ENCODE measurements at places on chromosomes 2 and 18.

- DNase-seq, result no peak
These were observed 126.9 kb downstream of the RPIA start for GRCh38 chr2:88818381-88818780.

GRCh38 chr2:70616168-70616694 is 62.6 kb upstream of the TGFA start:
- DNase-seq, result no peak

- no peak for DNase-seq
These were observed 15.0 kb upstream of the ZNF407 start for GRCh38 chr18:74582642-74583041.

GRCh38 chr18:50051288-50051687 is 143.7 kb downstream of the MYO5B start:
- no peak for DNase-seq

DNA sequence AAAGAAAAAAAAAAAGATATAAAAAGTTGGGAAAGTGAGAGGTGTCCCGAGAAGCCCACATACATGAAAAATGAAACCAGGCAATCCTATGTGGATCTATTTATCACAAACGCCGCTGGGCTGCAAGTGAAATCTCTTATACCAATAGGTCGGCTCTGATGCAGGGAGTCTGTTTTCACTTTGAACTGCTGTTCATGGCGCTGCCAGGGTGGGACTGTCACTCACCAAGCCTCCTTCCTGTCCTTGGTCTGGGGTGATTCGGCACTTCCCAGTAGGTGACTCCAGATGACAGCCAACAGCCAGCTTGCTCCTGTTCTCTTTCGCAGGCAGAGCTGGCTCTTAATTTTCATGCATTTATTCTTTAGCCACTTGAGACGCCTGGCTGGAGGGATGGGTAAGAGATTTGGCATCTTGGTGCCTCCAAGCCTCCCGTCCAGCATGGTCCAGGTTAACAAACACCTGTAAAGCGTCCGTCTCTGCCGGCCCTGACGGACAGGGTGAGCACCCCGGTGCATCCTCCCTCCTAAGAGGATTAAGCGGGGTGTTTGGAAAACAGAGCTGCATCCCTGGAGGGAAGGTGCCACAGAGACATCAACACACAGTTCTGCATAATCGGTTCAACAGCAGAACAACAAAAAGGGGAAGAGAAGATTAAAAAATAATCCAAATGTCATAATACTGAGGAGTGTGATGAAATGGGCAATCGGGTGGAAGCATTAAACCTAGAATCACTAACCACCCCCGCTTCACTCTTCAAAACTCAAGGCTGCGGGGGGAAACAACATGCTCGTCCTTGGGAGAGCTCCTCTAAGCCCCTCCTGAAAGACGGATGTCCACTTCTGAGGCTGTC is 58.7 kb downstream of the STEAP3 start:
- no peak for DNase-seq

GRCh38 chr18:30106356-30106755 is 936.2 kb downstream of the DSC3 start:
- DNase-seq, result no peak

GRCh38 chr2:167275046-167275445 is 386.8 kb downstream of the XIRP2 start:
- no peak for DNase-seq

DNA sequence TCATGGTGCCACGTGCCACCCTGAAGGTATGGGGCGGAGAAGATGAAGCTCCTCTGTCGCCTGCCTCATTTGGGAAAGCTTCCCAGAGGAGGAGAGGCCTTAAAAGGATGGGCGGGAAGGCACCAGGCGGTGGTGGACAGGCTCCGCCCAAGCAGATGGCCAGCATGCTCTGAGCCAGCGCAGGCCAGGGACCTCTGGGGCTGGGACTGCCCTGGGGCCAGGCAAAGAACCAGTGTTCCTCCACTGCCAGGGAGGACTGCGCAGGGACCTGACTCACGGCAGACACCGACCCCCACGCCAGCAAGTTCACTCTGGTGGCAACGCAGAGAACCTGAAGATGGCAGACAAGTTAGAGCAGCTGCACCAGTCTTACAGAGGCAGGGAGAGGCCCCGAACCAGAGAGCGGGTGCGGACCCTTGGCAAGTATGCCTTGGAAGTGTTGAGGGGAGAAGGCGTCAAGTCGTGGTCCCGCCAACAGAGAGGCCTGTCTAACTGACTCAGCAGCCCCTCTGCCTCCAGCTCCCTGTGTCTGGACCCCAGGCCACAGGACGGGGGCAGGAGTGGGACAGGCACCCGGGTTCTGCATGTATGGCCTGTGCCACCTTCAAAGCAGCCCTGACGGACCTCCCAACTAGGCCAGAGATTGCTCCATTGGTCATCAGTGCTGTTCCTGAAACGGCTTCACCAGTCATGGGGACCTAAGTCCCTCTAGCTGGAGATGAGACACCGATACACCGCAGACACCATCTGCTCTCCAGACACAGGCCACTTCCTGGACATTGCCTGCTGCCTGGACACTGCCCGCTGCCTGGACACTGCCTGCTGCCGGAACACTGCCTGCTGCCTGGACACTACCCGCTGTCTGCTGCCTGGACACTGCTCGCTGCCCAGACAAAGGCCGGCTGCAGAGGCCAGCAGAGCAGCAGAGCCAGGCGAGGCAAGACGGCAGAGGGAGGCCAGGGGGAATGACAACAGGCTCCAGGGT is 124.7 kb downstream of the HDAC4 start:
- DNase-seq, result no peak

GRCh38 chr18:36408606-36409005 is 111.1 kb downstream of the FHOD3 start:
- DNase-seq, result no peak

DNA sequence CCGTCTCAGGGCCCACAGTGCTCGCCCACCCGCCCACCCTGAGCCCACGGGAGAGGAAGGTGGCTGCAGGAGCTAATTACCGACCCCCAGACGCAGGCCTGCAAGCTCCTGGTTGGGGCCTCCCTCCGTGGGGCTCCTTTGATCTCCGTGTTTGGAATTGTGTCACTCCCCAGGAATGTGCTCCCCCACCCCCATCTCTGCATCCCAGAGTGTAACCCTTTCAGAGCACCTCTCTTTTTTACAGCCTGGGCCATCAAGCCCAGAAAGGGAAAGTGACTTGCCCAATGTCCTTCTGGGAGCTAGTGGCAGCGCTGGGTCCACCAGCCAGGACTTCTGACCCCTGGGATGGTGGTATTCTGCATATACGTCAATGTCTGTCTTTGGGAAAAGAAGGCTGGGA is 335.1 kb downstream of the CYRIA start:
- no peak for DNase-seq

GRCh38 chr2:58072102-58072501 is 25.5 kb downstream of the VRK2 start:
- no peak for DNase-seq

DNA sequence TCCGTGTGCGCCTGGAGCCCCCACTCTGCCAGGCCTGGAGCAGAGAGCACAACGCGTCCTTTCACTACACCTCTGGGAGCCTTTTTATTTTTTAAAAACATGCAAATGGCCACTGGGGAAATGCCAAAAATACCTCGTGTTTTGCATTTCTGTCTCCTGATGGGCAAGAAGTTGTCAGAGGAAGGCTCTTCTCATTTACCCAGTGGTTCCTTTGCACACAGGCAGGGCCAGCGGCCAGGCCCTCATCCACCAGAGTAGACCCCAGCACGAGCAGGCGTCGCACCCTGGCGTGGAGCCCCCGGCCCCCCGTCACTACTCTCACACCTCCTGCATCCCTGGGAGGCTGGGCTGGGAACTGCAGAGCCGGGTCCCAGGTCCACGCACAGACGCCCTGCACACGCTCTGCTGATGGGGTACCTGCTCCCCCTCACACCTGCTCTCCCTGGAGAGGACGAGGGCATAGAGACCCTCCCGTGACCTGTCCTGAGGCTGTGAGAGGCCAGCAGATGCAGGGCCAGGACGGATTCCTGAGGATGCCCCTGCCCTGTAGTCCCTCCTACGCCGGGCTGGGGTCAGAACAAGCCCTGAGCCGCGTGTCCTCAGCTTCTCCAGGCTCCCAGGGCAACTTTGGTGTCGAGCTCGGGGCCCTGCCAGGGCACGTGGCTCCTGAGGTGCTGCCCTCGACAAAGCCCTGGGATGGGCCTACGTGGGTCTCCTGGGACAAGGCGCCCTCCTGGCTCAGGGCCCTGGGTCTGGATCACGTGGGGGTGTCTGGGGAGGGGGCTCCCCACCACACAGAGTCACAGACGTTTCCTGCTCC is 65.0 kb downstream of the NFATC1 start:
- no peak for DNase-seq

DNA sequence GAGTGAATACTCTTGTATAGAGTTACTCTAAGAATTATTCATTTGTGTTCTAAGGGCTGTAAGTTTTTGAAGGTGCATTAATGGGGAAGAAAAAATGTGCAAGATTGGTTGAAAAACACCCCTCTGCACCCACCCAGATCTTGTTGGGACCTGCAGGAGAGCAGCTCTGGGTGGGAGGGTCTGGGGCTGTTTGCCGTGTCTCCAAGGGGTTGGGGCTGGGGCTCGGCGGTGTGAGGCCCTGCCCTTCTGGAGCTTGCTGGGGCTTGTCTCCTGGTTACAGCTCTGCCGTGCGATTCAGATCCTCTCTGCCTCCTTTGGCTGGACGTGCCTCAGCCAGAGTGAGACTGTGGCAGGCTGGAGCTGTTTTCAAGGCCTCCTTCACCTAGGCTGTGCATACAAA is 26.1 kb downstream of the IGFBP2 start:
- DNase-seq, result no peak

- no peak for DNase-seq
These were observed 305.7 kb upstream of the SETBP1 start for GRCh38 chr18:44374966-44375365.

DNA sequence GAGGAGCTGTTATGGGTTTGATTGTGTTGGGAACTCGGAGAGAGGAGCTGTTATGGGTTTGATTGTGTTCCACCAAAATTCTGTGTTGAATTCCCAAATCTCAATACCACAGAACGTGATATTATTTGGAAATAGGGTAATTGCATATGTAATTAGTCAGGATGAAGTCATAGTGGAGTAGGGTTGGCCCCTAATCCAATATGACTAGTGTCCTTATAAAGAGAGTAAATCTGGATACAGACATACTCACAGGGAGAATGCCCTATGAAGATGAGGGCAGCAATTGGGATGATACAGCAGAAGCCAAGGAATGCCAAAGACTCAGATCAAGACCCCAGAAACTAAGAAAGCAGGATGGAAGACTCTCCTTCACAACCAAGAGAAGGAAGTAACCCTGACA is 1023.2 kb upstream of the ZEB2 start:
- no peak for DNase-seq

DNA sequence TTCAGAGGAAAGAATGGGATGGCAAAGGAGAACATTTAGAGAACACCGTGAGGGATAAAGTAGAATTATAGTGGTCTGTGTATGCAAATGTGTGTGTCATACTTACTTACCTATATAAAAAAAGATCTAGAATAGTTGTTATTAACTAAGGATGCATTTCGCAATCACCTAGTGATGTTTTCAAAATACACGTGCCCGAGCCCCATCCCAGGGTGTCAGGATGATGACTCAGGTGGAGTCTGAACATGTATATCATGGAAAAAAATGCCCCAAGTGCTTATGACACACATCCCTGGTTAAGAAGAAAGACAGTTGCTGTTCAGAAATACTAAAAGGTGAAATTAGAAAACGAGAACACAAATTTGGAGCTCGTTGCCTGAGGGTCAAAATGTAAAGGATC is 109.0 kb downstream of the CERS6 start:
- DNase-seq, result no peak

DNA sequence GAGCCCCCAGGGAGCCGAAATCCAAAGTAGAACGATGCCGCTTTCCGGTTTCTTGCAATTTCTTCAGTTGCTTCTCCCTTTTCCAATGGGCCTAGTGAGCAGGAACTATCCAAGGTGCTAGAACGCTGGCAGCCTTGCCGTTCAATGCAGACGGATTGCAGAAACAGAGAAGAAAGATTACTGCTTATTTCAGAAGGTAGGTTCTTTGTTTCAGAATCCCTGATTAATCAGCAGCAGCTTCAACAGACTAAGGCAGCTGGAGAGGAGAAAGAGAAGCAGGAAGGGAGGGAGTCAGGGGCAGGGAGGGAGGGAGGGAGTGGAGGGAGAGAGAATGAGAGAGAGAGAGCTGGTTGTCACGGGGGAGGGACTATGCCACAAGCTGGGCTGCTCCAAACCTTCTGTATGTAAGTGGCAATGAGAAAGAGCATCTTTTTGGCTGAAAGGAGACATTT is 576 bp downstream of the NYAP2 start:
- no peak for DNase-seq

DNA sequence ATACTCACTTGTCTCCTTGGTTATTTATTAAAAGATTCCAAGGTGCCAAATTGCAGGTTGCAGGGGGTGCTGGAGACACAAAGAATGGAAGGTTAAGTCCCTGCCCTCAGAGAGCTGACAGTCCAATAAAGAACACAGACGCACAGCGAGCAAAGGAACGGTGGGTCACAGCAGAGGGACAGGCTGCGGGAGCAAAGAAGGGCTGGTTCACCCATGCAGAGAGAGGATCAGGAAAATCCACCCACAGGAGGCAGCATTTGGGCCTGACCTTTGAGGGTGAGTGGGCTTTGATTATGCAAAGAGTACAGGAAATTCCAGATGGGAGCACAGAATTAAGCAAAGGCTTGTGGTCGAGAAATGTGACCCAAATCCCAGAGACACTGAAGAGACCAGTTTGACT is 45.0 kb downstream of the ZBTB7C start:
- DNase-seq, result no peak

DNA sequence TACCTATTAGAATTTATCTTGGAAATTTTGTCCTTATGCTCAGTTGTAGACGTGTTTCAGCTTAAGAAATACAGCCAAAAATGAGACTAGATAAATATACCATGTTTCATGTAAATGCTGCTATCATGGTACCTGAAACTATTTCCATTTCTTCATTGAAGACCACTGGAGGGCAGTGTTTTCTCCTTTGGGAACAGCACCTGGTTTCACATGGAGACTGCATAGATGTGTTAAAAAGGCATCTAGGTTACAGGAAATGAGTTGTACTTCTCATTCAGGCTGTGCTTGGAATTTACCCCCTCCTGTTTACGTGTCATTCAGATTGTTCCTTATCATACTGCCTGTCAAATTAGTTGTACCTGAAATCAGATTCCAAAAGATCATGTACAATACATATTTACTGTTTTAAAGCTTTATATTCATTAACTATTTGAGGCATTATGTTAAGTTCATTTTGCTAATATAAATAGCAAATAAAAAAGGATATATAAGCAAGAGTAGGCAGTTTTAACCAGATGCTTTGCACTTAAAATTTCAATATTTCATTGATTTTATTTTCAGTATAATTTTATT is 57.3 kb upstream of the PSMD14 start:
- no peak for DNase-seq

DNA sequence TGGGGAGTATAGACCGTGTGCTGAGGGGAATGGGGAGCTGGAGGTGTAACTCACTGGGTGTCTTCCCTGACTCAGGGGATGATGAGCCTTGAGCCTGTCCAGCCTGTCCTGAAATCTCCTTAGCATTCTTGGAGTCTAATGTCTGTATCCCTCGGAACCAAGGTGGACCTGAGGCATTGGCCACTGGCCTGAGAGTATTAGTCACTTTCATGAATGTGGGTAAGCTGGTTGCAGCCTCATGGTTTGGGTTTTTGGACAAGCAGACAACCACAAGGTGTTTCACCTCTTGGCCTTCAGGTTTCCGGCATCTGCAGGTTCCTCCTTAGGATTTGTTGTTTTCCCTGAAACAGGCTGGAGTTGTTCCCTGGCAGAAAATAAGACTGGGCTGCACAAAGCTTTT is 63.2 kb downstream of the PRKCE start:
- DNase-seq, result no peak

- no peak for DNase-seq
These were observed 152.0 kb downstream of the GREB1L start for GRCh38 chr18:21393986-21394385.
